Progenitor cell of endocrine pancreas (in vitro differentiated cells): ENCODE measurements at places on chromosomes 6 and 20. TPM values are rescaled to one million over a fixed set of nuclear protein-coding genes. Genes with fewer than 3 reads are reported as not detected.

DNA sequence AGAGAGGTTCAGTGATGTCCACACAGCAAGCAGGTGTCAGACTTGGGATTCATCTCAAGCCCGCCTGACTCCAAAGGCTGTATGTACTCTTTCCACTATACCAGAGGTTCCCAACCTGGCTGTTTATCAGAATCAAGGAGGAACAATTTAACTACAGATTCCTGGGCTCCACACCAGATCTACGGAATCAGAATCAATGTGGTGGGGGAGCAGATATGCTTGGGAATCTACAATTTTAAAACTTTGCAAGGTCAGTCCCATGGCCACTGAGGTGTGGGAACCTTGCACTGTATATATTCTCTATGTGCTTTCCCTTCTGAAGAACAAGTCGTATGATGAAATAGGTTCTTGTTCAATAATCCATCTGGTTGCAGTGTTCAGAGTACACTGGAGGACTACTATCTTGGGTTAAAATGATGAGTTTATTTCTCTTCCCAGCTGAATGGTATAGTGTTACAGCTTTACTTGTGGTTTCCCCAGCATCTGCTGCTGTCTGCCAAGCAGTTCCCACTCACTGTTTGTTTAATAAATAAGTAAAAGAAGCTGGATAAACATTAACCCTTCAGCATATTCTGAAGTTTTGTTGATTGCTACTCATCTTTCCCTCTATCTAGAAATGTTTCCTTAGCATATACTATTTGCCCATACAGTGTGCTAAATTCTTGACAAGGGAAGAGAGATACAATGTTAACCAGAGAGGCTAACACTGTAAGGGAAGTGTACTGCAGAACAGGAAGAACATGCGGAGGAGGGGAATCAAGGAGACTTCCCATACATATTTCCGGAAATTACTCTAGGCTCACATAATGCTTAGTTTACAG is 9.9 kb downstream of the TTI1 start:
- no peak for DNase-seq

- peak; percentile 24 for DNase-seq
Observed at GRCh38 chr6:11575408-11576033, 38.0 kb downstream of the TMEM170B start.

DNA sequence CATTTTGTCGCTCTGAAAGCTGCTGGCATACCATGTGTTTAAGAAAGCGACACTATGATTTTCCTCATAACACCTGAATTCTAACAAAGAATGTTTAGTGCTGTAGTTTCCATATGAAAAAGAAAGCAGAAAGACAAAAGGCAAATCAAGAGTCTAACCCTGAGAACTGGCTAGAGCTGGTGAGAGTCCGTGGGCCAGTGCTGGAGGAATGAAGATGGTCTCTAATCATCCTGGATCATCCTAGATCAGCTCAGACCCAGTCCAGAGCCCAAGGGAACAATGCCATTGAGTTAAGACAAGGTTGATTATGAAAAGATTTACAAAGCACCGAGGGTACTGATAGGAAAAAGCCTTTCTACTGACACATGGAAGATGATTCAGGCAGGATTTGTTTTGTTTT is 73.0 kb upstream of the MYLIP start:
- DNase-seq = no peak

Gene HSPA12B
- total RNA-seq = not detected in 2 replicates

DNA sequence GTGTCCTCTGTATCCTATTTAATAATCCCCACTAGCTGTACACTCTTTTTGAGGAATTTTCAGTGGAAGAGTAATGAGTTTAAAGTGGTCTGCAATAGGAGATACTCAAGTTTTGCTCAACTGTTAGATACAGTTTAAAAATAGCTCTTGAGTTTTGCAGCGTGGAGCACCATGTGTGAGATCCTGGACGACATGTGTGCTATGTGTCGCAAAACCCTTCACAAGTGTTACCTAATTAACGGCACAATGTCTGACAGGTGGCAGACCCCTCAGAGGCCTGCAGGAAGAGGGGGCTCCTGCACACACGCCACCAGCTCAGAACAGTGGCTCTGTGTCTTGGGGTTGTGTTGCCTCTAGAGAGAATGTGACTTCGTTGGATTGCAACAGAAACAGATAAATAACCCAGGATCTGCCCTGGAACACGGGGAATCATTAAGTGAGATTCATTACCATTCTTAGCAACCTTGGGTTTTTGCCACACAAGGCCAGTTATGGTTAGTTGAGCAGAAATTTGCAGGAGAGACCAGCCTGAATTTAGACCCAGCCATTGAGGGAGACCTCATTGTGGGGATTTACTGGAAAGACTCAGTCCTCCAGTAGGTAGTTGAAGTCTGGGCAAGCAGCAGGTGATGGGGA is 73.8 kb downstream of the SASH1 start:
- no peak for DNase-seq

- no peak for DNase-seq
Observed at GRCh38 chr6:40620574-40621240, 33.5 kb upstream of the LRFN2 start.

GRCh38 chr6:49890988-49891387 is 24.7 kb upstream of the CRISP1 start:
- no peak for DNase-seq

DNA sequence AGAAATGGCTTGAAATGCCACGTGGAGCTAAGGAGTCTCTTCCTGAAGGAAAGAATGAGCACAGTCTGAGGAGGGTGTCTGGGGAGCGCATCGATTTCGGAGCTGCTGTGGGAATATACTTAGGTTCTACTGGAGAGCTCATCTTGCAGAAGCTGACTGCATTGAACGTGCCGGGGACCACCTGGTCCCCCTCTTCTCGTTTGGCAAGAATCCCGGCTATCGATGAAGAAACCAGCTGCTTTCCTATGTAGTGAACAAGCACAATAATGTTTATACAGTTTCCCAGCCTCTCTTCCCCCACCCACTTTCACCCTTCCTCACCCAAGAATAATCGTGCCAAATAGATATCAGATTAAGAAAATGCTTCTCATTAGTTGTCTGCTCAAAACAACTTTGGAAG is 242.5 kb downstream of the PACRG start:
- DNase-seq = no peak

Gene MCCD1
- not detected in 2 replicates for total RNA-seq

Gene TMEM244
- not detected in 2 replicates for total RNA-seq

Gene COL10A1
- not detected in 2 replicates for total RNA-seq

Gene BTN1A1
- total RNA-seq = 1.5 and 1.6 TPM in 2 replicates

- no peak for DNase-seq
Observed at GRCh38 chr6:138089325-138089724, 17.9 kb downstream of the PERP start.

Gene SYNE1
- 43.8 and 58.8 TPM in 2 replicates for total RNA-seq

DNA sequence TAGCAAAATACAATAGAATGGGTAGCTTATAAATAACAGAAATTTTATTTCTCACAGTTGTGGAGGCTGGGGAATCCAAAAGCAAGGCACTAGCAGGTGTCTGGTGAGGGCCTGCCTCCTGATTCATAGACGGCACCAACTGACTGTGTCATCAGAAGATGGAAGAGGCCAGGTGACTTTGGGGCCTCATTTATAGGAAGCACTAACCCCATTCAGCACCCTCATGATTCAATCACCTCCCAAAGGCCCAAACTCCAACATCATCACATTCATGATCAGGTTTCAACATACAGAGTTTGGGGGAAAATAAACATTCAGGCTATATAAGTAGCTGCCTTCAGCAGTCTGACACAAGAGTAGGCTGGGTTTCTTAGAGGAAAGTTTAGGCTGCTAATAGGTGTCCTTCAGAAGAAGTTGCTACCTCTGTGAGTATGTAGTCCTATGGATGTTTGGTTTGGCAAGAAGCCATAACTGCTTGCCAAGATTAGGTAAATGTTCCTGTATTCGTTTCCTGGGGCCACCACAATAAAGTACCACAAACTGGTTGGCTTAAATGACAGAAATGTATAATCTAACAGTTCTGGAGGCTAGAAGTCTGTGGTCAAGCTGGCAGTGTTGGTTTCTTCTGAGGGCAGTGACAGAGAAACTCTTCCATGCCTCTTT is 48.8 kb downstream of the NT5E start:
- no peak for DNase-seq

GRCh38 chr6:84546427-84546914 is 217.9 kb downstream of the TBX18 start:
- DNase-seq = no peak

- DNase-seq = no peak
Observed at GRCh38 chr6:27145731-27146455, 101.6 kb upstream of the PRSS16 start.

- no peak for DNase-seq
Observed at GRCh38 chr6:5136851-5137250, 51.7 kb downstream of the PPP1R3G start.

GRCh38 chr6:2868637-2869036 is 27.0 kb upstream of the SERPINB1 start:
- no peak for DNase-seq

Gene TAAR6
- not detected in 2 replicates for total RNA-seq

GRCh38 chr6:113338644-113339043 is 518.5 kb upstream of the MARCKS start:
- no peak for DNase-seq

GRCh38 chr20:60097285-60097684 is 139.1 kb downstream of the CDH26 start:
- DNase-seq = no peak

Gene TTK
- 20.6 and 22.1 TPM in 2 replicates for total RNA-seq

GRCh38 chr6:127554435-127555006 is 22.5 kb upstream of the C6orf58 start:
- no peak for DNase-seq

GRCh38 chr6:34195726-34196115 is 41.0 kb upstream of the HMGA1 start:
- no peak for DNase-seq

DNA sequence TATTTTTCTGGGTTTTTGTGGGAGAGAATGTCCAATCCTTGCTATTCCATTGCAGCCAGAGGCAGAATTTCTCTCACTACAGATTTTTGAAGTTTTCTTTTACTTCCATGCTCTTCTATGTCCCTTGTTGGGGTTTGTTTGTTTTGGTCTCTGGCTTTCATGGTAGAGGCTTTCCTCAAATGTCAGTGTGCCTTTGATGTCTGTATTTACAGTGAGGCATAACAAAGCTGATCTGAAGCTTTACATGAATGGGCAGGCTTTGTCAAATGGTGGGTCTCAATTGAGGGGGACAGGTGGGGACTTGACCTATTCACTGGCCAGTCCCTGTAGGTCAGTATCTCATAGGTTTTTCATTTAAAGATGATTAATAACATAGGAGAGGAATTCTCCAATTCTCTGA is 8.6 kb upstream of the CARMIL1 start:
- no peak for DNase-seq

DNA sequence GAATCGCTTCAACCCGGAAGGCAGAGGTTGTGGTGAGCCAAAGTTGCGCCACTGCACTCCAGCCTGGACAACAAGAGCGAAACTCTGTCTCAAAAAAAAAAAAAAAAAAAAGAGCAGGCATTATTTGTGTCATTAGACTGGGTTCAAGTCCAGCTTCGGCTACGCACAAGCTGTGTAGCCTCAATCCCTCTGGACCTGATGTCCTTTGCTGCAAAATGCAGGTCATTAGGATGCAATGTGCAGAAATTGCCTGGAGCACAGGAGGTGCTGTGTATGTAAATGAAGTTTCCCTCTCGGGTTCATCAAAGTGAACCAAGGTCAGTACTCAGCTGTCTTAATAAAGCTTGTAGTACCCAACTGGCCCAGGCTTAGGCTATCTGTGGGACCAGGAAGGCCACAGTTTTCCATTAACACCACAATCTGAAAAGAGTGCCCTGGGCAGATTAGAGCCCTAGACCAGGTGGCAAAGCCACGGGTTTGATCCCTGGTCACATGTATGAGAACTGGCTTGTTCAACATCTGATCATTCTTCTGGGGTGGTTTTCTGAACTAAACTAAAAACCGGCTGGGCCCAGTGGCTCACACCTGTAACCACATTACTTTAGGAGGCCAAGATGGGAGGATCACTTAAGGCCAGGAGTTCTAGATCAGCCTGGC is 155.3 kb downstream of the ZMYND8 start:
- no peak for DNase-seq

GRCh38 chr20:48632017-48632824 is 195.6 kb downstream of the PREX1 start:
- DNase-seq = no peak

Gene PLCB4
- total RNA-seq = 13.1 and 17.2 TPM in 2 replicates

Gene ZNF311
- total RNA-seq = 0.91 and 1.4 TPM in 2 replicates

- no peak for DNase-seq
Observed at GRCh38 chr6:132648356-132648755, 10.6 kb downstream of the TAAR1 start.
